ENCODE measurements at places on chromosomes 3 and 15.

DNA sequence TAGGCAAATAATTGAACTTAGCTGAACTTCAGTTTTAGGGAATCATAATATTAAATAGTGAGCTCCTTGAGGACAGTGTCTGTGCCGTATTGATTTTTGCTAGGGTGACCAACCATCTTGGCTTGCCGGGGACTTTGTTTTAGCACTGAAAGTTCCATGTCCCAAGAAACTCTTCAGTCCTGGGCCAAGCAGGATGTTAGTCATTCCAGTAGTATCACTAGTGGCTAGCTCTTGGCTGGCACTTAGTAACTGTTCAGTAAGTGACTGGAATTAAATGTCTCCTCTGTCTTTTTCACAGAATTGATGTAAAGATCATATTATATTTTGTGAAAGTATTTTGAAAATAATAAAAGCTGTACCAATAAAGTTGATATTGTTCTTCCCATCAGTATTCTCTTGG, 42.3 kb downstream of the RSRC1 start:
- no peak for DNase-seq

GRCh38 chr3:170220871-170221270, 1.4 kb upstream of the PRKCI start:
- DNase-seq: no peak

DNA sequence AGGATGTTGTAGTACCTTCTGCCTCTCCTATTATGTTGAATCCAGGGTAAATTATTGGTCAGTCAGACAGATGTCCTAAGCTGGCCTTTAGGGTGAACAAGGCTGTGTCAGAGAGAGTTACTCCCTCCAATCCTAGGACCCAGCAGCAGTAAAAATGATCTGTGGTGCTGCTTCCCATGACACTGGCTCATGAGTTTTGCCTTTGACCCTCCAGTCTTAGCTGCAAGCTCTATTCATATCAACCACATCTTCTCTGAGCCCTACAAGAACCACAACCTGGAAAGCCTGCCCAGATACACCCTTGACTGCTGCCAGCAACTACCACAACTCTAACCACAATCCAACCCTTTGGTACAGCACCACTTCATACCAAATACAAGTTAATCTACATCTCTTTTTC, 27.2 kb upstream of the PHLDB2 start:
- DNase-seq: no peak

- DNase-seq: no peak
Observed at GRCh38 chr15:26438718-26439117, 334.1 kb downstream of the GABRB3 start.

GRCh38 chr15:83993591-83993990, 242.0 kb upstream of the GOLGA6L4 start:
- no peak for DNase-seq

DNA sequence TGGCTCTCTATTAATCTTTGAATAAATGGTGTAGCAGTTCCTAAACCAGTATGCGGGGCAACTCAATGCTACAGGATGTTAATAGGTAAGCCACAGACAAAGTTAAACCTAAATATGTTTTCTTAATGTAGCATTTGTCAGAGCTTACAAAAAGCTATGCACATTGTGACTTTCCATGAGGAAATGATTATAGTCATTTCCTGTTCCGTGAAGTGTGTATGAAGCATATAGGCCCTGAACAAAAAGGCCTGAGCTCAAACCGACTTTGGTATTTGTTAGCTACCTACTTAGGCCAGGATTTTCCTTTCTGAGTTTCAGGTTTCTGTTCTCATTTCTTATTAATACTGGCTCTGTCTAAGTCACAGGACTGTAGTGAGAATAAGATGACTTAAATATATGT, 14.2 kb downstream of the ZNF80 start:
- DNase-seq: no peak

DNA sequence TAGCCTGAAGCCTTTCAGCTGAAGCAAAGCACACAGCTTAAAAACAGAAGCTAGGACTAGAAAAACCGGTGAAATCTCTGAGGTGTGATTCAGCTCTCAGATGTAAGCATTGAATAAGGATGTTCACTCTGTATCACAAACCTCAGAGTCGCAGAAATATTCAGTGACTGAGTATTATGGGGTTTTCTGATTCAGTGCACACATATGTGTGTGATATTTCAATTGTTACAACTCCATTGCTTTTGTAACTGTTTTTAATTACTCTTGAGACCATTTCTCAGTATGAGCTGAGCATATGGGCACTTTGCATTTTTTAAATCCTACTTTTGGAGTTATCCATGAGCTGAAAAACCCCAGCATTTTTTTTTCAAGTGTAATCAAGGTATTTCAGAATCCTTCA, 868.8 kb downstream of the NTRK3 start:
- DNase-seq: no peak

DNA sequence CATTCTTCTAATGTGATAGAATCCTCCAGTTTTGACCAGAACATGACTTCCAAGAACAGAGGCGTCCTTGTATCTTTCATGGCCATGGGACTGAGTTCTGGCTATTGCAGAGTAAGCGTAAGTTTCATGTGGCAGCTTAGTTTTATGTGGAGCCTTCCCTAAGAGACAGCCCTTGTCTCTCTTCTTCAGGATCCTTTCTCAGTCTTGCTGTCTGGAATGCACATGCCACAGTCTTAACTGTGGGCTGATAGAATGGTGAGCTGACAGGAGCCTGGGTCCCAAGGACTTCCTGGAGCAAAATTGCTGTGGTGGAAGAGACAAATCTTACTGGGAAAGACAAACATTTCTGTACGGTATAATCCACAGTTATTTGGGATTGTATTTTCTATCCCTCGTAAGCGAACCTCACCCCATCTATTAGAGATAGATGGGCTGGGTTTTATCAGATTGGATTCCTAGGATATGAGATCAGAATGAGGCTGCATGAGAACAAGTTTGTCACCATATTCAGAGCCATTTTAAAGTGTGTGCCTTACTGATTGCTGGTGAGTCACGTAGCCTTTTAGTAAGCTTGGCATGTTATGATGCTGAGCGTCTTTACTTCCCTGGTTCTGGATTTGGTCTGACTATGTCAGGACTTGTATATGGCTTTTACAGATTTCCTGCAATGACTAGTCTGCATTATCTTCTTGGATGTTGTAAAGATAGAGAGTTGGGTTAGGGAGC, 32.8 kb downstream of the CDIN1 start:
- DNase-seq: no peak

GRCh38 chr3:152909180-152909883, 74.4 kb downstream of the P2RY1 start:
- DNase-seq: no peak

DNA sequence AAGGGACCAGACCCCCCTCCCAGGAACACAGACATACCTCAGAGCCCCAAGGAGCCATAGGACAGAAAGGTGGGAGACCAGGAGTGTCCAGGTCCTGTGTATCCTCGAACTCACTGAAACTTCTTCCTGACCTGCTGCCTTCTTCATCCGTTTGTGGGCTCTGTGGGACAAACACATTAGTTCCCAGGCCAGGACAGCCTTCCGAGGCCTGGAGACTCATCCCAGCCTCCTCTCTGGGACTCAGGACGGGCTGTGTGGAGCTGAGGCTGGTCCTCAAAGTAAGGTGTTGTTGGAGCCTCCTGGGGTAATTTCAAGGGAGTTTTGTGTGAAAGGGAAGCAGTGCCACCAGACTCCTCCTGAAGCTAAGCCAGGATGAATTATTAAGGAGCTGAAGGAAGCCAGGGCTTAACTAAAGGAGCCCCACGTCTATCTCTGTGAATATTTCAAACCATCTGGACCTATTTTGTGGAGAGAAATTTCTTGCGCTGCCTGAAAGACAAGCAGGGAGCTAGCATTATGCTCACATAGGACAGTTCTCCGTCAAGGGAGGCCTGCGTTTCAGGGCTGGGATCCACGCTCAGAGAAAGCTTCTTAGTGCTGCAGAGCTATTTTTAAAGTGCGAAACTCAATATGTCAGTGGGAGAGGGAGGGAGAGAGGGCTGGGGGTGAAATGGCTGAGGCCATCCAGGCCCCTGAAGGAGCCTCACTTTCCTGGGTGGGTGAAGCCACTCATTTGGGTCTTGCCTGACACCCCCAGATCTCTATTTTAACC, 29.8 kb upstream of the PLA2G4E start:
- DNase-seq: no peak

DNA sequence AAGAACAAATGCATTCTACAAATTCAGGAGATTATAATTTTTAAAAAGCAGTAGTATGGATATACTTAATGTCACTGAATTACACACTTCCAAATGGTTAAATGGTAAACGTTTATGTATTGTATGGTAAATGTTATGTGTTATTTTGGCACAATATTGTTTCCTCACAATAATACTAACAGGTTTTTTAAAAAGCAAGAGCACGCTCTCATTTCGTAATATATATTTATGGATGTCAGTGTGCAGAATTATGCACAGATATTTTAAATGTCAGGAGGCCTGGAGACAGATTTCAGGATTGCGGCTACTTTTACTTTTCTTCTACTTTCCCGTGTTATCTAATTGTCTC, 533 bp downstream of the ZNF445 start:
- no peak for DNase-seq

DNA sequence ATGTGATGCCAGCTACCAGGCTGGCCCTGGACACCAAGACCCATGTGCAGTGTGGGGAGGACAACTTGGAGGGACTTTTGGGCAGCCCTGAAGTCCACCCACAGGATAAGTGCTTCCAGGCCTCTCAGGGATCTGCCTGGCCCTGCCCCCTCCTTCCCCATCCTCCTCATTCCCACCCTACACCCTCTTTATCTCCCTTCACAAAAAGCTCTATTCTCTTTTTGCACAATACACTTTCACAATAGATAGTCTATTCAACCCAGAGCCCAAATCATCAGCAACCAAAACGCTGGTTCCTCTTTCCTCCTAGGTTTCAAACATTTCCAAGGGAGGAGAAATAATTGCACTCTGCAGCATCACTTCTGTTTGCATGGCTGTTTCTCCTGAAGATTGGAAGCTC, 7.8 kb upstream of the ZNF710 start:
- DNase-seq: no peak

- no peak for DNase-seq
Observed at GRCh38 chr15:57445872-57446271, 69.6 kb downstream of the CGNL1 start.

GRCh38 chr3:5874931-5875341, 687.4 kb downstream of the EDEM1 start:
- no peak for DNase-seq

DNA sequence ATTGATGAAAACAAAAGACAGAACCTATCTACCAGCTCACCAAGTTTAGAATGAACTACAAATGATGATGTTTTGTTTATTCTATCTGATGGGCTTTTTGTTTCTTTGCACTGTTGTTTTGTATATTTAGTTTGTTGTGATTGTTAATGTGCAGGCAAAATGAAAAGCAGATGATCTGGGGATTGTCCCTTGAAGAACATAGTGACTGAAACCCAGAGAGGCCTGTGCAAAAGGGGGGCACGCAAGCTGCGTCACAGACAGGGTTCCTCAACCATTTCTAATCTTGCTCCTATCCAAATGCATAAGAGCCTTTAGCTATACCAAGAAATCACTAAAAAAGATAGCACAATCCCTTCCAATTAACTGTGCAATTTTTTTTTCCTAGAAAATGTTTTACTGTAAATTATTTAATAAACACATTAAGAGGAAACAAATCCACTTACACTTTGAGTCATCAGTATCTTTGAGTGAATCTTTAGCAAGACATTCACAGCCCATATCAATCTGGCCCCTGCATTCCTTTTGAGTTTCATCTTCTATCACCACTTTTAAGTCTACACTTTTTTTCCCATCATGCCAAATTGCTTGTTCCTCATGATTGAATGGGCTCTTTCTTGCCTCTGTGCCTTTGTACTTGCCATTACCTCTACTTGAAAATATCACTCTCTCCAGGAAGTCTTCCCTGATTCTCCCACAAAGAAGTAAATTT, 220.3 kb downstream of the ATP8B4 start:
- no peak for DNase-seq

GRCh38 chr3:125386811-125387210, 11.7 kb upstream of the ZNF148 start:
- no peak for DNase-seq

DNA sequence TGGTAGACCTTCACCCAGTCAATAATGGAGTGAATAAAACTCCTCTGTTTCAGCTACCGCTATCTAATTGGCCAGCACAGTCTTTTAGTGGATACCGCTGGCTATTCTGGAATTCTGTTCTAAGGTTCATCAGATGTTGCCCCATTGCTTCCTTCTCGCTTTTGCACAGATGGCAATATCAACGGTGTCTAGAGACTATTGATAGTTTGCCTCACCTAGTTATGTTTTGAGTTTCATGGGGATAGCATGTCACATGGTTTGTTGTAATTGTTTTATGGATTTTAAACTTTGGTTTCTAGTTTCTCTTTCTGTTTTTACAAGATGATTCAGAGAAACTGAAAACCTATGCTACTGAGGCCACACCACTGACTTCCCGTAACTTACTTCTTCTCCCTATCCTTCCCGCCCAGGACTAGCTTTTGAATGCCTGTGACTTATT, 2.0 kb downstream of the XRN1 start:
- DNase-seq: no peak

GRCh38 chr15:28147801-28148200, 48.7 kb upstream of the OCA2 start:
- DNase-seq: no peak

- DNase-seq: no peak
Observed at GRCh38 chr3:172982736-172983364, 158.2 kb downstream of the SPATA16 start.

DNA sequence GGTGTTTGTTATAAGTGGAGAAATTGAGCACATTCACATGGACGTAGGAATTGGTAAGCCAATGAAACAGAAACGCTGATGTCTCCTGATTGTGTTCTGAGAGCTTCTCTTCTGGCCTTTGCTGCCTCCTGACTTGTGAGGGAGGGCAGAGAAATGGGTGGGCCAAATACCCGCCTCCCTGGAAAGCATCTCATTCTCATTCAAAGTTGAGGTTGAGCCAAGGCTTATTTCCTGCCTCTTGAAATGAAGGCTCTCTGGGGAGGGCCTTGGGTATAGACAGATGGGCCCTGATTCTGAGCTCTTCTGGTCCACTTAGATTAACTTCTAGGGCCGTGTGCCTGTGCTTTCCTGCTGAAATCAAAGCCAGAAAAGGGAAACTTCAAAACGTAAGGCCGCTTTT, 57.4 kb upstream of the MYZAP start:
- DNase-seq: no peak

GRCh38 chr3:71602256-71602655, 18.7 kb upstream of the FOXP1 start:
- no peak for DNase-seq

- DNase-seq: no peak
Observed at GRCh38 chr3:28547677-28548076, 199.1 kb upstream of the AZI2 start.
